Left cardiac atrium (tissue), 4 donors: ENCODE measurements at places on chromosomes 2 and 18. TPM values are rescaled to one million over a fixed set of nuclear protein-coding genes. Genes with fewer than 3 reads are reported as not detected.

GRCh38 chr2:176482107-176482506, 212.9 kb downstream of the MTX2 start:
- DNase-seq: no peak

KCNG2 gene
- 0.15 TPM for total RNA-seq

- DNase-seq: no peak
Observed at GRCh38 chr2:20107776-20108175, 56.3 kb upstream of the LAPTM4A start.

ALMS1 gene
- 8.2 TPM for total RNA-seq

DNA sequence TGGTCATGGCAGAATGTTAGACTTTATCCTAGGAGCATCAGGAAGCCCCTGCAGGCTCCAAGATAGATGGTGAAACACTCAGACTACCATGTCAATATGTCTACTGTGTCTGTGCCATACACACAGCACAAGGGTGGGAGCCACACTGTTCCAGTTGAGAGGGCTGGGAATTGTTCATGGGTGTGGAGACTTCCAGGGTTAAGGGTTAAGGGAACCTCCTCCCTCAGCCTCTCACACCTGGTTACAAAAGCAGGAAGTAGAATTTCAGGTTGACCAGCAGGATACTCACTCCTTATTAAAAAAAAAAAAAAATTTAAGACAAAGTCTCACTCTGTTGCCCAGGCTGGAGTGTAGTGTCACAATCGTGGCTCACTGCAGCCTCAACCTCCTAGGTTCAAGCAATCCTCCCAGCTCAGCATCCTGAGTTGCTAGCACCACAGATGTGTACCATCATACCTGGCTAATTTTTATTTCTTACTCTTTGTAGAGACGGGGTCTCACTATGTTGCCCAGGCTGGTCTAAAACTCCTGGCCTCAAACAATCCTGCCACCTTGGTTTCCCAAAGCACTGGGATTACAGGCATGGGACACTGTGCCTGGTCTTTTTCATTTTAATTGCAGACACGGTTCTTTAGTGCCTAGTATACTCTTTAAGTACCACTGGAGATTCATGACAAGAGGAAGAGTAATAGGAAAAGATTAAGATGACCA, 26.0 kb downstream of the SULT1C2 start:
- no peak for DNase-seq

SMYD1 gene
- 116 TPM for total RNA-seq

ANKRD12 gene
- 51.5 TPM for total RNA-seq

DNA sequence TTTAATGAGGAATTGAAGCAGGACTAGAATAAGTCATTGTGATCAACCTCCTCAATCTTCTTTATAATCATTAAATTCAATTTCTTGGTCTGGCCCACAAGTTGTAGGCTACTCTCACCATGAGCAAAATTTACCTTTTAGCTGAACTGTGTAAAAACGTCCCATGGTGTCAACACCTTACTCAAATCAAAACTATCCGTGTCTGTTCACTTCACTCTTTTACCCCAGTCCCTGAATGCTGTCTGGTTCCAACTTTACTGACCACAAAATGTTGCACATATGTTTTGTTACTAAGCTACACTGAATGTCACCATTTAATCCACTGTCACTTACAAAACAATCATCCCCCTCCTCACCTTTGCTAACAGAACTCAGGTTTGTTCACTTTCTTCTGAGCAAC, 951.6 kb upstream of the SLC39A10 start:
- DNase-seq: no peak
